ENCODE measurements at places on chromosomes 4 and X.
A peak's percentile ranks its signal among the peaks of the same experiment; 100 is the strongest.

GRCh38 chr4:124151031-124151430 lies 561.5 kb downstream of the ANKRD50 start:
- no peak overlapping the region for H3K27ac ChIP-seq
- no peaks in the 10 kb centered on the region for H3K36me3 ChIP-seq
- no peak overlapping the region for H3K4me3 ChIP-seq
- DNase-seq = no peak
- no peaks in the 10 kb centered on the region for H3K27me3 ChIP-seq

DNA sequence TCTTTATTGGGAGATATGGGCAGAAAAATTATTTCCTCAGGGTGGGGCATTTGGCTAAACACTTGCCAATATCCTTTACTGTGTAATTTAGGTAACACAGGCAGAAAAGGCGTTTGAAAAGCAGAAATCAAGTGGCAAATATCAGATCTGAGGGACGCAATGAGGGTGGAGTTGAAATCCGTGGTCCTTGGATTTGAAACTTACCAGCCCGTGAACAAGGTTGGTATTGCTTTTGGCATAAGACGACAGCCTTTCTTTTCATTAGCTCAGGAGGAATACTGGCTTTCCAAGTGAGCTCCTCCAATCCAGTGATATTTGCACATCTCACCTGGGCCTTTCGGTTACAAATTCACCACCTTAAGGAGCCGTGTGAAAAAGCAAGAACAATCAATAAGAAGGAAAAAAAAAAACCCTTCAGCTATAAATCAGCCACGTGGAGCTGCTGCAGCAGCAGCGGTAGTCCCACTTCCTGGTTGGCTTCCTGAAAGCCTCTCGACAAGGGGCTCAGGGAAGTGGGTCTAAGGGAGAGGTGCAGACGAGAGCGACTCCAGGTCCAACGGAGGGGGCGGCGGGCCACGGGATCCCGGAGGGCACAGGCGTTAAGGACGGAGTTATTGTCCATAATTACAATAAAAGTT lies 734 bp upstream of the GALNT7 start:
- no peaks in the 10 kb centered on the region for H3K27me3 ChIP-seq
- no peaks in the 10 kb centered on the region for H3K36me3 ChIP-seq
- DNase-seq = no peak
- H3K27ac ChIP-seq = peak overlapping the region; percentile 92
- H3K4me1 ChIP-seq = peaks cover 8% of the 10 kb centered on the region
- H3K4me3 ChIP-seq = peak overlapping the region; percentile 89

DNA sequence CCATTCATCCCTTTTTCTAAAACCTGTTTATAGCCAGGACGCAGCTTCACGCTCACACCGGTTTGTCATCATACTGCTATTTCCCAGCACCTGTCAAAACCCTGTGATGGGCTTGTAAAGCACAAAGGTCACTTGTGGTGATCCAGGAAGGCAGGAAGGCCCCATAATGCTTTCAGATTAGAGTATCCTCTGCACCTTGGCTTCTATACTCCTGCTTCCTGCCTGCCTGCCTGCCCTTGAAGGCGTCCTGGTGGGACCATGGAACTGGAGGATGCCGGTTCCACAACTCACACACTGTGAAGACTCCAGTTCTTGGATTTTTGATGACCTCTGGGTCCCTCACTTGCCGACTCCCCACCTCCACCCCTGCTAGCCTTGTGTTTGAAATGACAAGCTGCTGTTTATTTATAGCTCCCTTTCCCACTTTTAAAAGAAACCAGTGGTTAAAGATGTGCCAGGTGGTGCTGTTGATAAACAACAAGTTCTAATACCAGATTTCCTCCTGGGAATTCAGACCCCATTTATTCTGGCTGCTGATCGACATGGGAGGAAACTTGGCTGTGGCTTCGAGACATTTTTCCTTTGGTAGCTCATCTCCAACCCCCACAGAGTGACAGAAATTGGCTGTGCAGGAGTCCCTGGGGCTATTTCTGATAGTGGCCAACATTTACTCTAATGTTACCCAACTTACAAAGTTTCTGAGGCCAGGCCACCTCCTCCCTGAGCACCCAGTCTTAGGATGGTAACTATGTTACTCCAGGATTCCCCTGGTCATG lies 211.5 kb downstream of the KDR start:
- H3K27me3 ChIP-seq = no peaks in the 10 kb centered on the region
- no peak overlapping the region for H3K4me3 ChIP-seq
- H3K27ac ChIP-seq = no peak overlapping the region
- H3K36me3 ChIP-seq = no peaks in the 10 kb centered on the region
- DNase-seq = no peak

DNA sequence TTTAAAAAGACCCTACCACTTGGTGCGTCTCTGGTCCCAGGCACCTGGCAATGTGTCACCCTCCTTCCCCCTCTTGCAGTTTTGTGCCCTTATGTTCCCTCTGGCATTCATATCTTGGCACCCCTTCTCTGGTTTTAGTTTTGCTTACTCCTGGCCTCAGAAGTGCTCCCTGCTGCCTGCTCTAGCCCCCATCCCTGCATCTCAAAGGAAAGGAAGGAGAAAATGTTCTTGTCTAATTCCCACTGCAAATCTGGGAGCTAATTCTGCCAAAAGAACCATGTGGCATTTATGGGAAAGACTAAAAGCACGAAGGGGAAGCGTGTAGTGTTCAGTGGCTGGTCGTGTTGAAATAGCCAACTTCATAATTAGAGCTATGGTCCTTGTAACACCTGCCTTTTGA lies 340.1 kb upstream of the RPS6KA3 start:
- H3K4me1 ChIP-seq = no peaks in the 10 kb centered on the region
- H3K4me3 ChIP-seq = no peak overlapping the region
- no peaks in the 10 kb centered on the region for H3K36me3 ChIP-seq
- no peak overlapping the region for H3K27ac ChIP-seq
- DNase-seq = no peak
- H3K27me3 ChIP-seq = no peaks in the 10 kb centered on the region

GRCh38 chr4:87044511-87045233 lies 109.9 kb downstream of the AFF1 start:
- peak overlapping the region; percentile 28 for H3K4me3 ChIP-seq
- H3K4me1 ChIP-seq = peaks cover 26% of the 10 kb centered on the region
- H3K36me3 ChIP-seq = peaks cover 13% of the 10 kb centered on the region
- no peaks in the 10 kb centered on the region for H3K27me3 ChIP-seq

DNA sequence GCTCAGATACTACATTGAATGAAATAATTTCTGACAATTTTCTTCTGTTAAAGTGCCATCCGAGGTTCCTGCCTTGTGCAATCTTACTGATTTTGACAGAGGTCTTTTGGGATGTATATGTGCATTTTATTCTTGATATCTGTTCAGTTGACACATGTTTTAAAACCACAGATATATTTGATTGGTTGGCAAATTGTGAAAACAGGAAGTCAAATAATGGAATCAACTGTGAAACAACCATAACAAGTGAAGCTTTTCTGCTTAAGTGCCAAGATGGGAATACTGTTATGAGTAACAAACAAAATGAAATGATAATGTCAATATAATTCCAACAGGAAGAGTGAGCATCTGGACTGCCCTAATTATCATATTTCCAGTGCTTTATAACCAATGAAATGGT lies 84.9 kb upstream of the TET2 start:
- no peaks in the 10 kb centered on the region for H3K27me3 ChIP-seq
- no peak for DNase-seq
- peaks cover 8% of the 10 kb centered on the region for H3K4me1 ChIP-seq
- H3K27ac ChIP-seq = peak overlapping the region; percentile 43
- no peak overlapping the region for H3K4me3 ChIP-seq
- H3K36me3 ChIP-seq = no peaks in the 10 kb centered on the region

DNA sequence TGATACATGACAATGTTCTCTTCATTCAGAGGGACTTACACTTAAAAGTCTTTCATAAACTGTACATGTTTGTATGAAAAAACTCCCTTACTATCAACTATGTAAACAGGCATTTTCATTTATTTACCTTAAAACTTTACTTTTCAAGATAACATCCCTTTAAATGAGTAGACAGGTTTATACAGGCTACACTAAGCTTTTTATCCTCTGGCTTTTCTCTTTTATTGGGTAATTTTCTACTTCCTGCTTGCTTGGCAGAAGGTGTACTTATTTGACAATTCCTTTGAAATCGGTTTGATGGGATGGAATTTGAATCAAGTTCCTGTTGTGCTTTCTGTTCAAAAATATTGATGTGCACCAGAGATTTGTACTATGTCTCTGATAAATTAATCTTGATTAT lies 81.4 kb downstream of the PTPN13 start:
- no peaks in the 10 kb centered on the region for H3K27me3 ChIP-seq
- peak overlapping the region; percentile 19 for H3K27ac ChIP-seq
- no peak for DNase-seq

DNA sequence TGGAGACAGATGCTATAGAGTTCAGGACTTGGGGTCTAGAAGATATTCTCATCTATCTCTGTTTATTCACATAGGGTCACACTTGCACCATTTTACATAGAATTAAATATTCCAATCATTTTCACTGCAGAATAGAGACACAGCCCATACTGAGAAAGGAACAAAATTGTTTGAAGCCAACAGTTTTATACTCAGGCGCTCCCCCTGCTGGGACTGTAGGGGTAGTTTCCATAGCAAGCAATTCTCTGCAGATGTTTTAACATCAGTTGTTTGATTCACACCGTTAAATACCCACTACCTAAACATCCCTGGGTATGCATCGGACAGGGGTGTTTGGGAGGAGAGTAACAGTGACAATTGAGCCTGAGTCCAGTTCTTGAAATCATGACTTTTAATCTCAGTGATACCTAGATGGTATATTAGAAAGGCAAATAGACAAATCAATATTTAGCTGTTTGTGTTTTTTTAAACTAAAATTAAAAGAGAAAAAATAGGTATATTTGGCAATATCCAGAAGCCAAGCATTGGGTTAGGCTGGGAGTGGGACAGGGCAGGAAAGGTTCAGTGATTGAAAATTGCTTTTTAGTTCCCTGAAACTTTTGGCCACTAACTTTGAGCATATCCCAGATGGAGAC lies 33.8 kb downstream of the LONRF3 start:
- no peaks in the 10 kb centered on the region for H3K4me1 ChIP-seq
- no peak for DNase-seq
- no peak overlapping the region for H3K4me3 ChIP-seq
- H3K27ac ChIP-seq = no peak overlapping the region
- no peaks in the 10 kb centered on the region for H3K36me3 ChIP-seq
- H3K27me3 ChIP-seq = no peaks in the 10 kb centered on the region

DNA sequence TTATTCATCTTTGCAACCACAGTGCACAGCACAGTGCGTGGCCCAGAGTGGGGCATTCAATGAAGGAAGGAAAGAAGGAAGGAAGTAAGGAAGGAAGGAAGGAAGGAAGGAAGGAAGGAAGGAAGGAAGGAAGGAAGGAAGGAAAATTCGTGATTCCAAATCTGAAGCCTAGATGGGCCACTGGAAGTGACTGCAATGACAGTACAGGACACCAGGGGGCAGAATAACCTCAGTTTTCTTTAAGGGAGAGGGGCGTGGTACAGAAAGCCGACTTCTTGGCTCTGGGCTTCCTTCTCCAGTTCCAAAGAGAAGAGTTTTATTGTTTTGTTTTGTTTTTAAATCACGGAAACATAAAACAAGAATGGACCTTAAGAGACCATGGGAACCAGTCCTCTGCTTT lies 47.8 kb downstream of the APLN start:
- no peaks in the 10 kb centered on the region for H3K36me3 ChIP-seq
- no peak overlapping the region for H3K4me3 ChIP-seq
- H3K4me1 ChIP-seq = peaks cover 20% of the 10 kb centered on the region
- DNase-seq = no peak
- H3K27me3 ChIP-seq = no peaks in the 10 kb centered on the region

DNA sequence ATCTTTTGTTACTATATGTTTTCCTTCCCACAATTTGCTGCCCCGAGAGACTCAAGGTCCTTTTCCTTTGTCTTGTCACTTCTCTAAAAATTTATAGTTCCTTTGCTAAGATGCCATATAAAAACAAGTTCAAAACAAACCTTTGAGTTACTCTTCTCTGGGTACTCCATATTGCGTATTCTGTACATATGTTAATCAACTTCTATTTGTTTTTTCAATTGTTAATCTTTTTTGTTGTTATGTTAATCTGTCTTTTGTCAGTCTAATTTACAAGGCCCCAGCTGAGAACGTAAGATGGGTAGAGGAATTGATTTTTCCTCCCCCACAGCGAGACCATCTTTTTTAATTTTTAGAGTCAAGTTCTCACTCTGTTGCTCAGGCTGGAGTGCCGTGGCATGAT lies 7.2 kb upstream of the PPEF2 start:
- no peak overlapping the region for H3K27ac ChIP-seq
- H3K36me3 ChIP-seq = no peaks in the 10 kb centered on the region

DNA sequence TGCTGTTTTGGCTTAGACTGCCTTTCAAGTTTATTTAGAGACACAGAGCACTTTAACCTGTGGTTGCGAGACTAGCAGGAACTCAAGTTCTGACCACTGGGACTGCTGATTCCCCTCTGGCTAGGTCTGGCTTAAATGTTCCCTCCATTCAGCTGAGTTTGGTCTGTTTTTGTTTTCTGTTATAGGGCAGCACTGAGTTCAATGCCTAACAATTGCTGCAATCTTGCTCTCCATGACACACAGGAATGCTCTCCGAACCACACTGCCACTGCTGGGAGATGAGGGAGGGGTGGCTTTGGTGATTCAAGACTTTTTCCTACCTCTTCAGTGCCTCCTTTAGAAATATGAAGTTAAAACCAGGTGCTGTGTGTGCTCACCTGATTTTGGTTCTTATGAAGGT lies 106.3 kb upstream of the EOLA2 start:
- H3K4me3 ChIP-seq = no peak overlapping the region
- no peak for DNase-seq
- H3K27ac ChIP-seq = no peak overlapping the region

GRCh38 chrX:113962343-113962742 lies 621.5 kb upstream of the HTR2C start:
- DNase-seq = no peak
- H3K4me3 ChIP-seq = no peak overlapping the region
- H3K36me3 ChIP-seq = no peaks in the 10 kb centered on the region
- H3K4me1 ChIP-seq = no peaks in the 10 kb centered on the region
- H3K27ac ChIP-seq = no peak overlapping the region

GRCh38 chr4:127212701-127213100 lies 420.1 kb upstream of the INTU start:
- no peak for DNase-seq
- H3K36me3 ChIP-seq = no peaks in the 10 kb centered on the region
- H3K27ac ChIP-seq = peak overlapping the region; percentile 49
- H3K4me1 ChIP-seq = peaks cover 12% of the 10 kb centered on the region
- no peak overlapping the region for H3K4me3 ChIP-seq

DNA sequence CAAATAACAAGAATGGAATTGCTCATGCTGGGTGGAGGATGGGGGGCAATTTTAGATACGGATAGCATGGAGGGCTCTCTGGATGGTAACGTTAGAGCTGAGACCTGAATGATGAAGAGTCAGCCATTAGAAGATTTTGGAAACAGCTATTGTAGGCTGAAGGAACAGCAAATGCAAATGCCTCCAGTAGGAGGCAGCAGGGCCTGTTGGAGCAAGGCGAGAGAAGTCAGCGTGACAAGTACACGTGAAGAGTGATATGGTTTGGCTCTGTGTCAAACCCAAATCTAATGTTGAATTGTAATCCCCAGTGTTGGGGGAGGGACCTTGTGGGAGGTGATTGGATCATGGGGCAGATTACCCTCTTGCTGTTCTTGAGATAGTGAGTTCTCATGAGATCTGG lies 59.3 kb upstream of the SOD3 start:
- H3K4me3 ChIP-seq = no peak overlapping the region
- H3K27ac ChIP-seq = no peak overlapping the region
- H3K4me1 ChIP-seq = no peaks in the 10 kb centered on the region
- no peak for DNase-seq
- no peaks in the 10 kb centered on the region for H3K27me3 ChIP-seq

GRCh38 chr4:159293811-159294515 lies 191.1 kb downstream of the RAPGEF2 start:
- H3K4me3 ChIP-seq = no peak overlapping the region
- no peak for DNase-seq
- no peaks in the 10 kb centered on the region for H3K36me3 ChIP-seq
- no peak overlapping the region for H3K27ac ChIP-seq
- no peaks in the 10 kb centered on the region for H3K27me3 ChIP-seq
- H3K4me1 ChIP-seq = no peaks in the 10 kb centered on the region
